Sigmoid colon (tissue), 7 donors: ENCODE measurements at places on chromosomes 2 and 18. TPM values are rescaled to one million over a fixed set of nuclear protein-coding genes. Genes with fewer than 3 reads are reported as not detected.

DNA sequence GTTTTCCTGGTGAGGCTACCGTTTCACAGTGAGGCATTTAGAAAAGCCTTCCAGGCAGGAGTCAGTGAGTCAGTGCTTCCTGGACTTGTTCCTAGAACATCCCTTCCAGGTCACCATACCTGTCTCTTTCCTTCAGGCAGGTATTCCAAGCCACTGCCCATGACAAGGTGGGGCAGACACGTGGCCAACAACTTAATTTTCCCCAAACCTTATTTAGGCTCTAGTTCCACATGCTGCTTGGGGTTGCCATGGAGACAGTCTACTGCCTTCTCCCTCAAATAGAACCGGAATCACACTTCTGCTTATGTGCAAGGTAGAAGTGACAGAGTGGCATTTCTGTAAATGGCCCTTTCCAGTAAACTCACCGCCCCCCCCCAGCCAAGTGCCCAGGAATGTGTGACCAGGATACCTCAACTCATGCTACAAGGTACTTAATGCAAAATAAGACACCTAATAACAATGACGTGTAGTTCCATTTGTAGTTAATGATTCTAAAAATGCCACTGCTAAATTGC, 258.3 kb downstream of the PRKCE start:
- no peaks in the 10 kb centered on the region for H3K27me3 ChIP-seq
- H3K4me3 ChIP-seq, result no peak overlapping the region
- peaks cover 7% of the 10 kb centered on the region for H3K4me1 ChIP-seq
- no peak overlapping the region for H3K27ac ChIP-seq
- no peak for DNase-seq

- DNase-seq, result no peak
- H3K27me3 ChIP-seq, result no peaks in the 10 kb centered on the region
- H3K4me3 ChIP-seq, result no peak overlapping the region
- no peaks in the 10 kb centered on the region for H3K36me3 ChIP-seq
Observed at GRCh38 chr2:17270894-17271293, 247.3 kb downstream of the RAD51AP2 start.

DNA sequence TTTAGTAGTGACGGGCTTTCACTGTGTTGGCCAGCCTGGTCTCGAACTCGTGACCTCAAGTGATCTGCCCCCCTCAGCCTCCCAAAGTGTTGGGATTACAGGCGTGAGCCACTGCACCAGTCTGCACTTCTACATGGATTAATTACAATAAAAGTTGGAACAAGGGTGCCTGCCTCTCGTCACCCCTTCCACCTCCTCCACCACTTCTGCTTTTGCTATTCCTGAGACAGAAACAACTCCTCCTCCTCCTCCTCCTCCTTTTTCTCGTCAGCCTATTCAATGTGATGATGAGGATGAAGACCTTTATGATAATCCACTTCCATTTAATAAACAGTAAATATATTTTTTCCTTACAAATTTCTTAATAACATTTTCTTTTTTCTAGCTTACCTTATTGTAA, 35.2 kb downstream of the SRBD1 start:
- DNase-seq, result no peak
- H3K27me3 ChIP-seq, result no peaks in the 10 kb centered on the region
- no peak overlapping the region for H3K27ac ChIP-seq

- H3K36me3 ChIP-seq, result no peaks in the 10 kb centered on the region
- H3K27me3 ChIP-seq, result peaks cover 21% of the 10 kb centered on the region
- H3K27ac ChIP-seq, result no peak overlapping the region
- no peak for DNase-seq
- H3K4me1 ChIP-seq, result peaks cover 28% of the 10 kb centered on the region
Observed at GRCh38 chr2:148875387-148876051, 492 bp downstream of the KIF5C start.

DNA sequence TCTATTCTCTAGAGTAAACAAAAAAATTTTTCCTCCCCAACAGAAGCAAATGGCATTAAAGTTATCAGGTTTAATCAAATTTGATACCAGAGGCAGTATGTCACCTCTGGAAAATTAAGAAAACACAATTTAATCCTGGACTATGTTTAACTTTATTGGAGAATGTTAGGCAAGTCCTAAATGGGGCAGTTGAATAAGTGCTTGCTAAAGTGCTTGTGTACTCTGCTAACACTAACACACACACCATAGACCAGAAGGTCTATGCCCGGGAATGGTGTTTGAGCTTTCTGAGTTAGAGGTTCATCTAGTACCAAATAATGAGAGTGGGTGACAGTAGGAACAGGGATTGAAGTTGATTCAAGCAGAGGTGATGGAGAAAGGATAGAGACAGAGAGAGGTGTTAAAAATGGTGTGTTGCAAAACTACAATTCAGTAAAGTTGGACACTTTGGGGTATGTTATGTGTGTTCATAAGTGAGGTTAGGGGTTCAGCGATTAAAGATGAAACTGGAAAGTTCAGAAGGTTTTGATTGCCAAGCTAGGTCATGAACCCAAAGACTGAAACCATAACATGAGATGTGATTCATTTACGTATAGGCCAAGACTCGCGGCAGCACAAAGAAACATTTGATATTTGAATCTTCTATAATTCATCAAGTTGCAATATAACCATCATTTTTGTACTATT, 40.5 kb upstream of the PEX13 start:
- H3K4me1 ChIP-seq, result no peaks in the 10 kb centered on the region
- H3K27ac ChIP-seq, result no peak overlapping the region
- no peak for DNase-seq
- no peaks in the 10 kb centered on the region for H3K36me3 ChIP-seq
- no peak overlapping the region for H3K4me3 ChIP-seq
- H3K27me3 ChIP-seq, result no peaks in the 10 kb centered on the region

DNA sequence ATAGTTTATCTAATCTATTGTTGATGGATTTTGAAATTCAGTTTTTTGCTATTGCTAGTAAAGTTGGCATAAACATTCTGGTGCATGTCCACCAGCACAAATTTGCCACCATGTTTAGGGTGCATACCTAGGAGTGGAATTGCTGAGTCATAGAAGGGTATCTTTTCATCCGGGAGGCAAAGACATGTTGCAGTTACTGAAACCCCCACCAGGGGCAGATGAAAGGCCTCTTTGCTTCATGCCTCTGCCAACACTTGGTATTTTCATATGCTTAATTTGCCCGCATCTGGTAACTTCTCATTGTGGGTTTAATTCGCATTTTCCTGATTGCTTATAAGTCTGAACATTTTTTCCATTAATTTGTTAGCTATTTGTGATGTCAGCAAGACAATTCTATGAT, 8.2 kb downstream of the DCC start:
- H3K27ac ChIP-seq, result no peak overlapping the region
- no peak for DNase-seq
- no peaks in the 10 kb centered on the region for H3K36me3 ChIP-seq
- H3K4me1 ChIP-seq, result peaks cover 3% of the 10 kb centered on the region

Gene UGT1A8
- 7.4 TPM for polyA plus RNA-seq

Gene TBC1D8
- 15.7 TPM for polyA plus RNA-seq

Gene MOGAT1
- polyA plus RNA-seq, result not detected

Gene ALKAL2
- 2.0 TPM for polyA plus RNA-seq

Gene CCDC138
- 2.5 TPM for polyA plus RNA-seq

- no peaks in the 10 kb centered on the region for H3K4me1 ChIP-seq
- DNase-seq, result no peak
- no peaks in the 10 kb centered on the region for H3K36me3 ChIP-seq
- H3K27ac ChIP-seq, result no peak overlapping the region
Observed at GRCh38 chr18:13984080-13984479, 68.7 kb upstream of the MC2R start.

DNA sequence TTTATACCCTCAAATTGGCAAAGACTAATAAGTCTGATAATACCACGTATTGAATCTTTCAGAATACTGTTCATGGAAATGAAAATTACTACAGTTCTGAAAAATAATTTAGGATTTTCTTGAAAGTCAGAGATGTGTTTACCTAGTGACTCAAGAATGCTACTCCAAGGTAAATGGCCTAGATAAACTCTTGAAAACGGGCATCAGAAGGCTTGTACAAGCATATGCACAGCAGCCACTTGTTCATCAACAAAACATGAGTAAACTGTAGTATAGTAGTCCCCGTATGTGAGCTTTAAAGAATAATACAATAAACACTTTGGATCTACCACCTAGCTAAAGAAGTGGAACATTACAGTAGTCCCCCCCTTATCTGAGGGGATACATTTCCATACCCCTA, 157.5 kb downstream of the THADA start:
- no peaks in the 10 kb centered on the region for H3K4me1 ChIP-seq
- no peaks in the 10 kb centered on the region for H3K36me3 ChIP-seq
- peak overlapping the region; percentile 15 for H3K27ac ChIP-seq
- no peak overlapping the region for H3K4me3 ChIP-seq
